ENCODE measurements at places on chromosomes 5 and 9.

- DNase-seq: peak; percentile 22
These were observed 44.5 kb upstream of the NR5A1 start for GRCh38 chr9:124551472-124552272.

- DNase-seq: peak; percentile 7
These were observed 373.6 kb downstream of the NTRK2 start for GRCh38 chr9:85042981-85043647.

- DNase-seq: no peak
These were observed 437.7 kb downstream of the SEMA5A start for GRCh38 chr5:9108162-9108561.

GRCh38 chr5:39505363-39505762 lies 80.6 kb upstream of the DAB2 start:
- DNase-seq: no peak

- no peak for DNase-seq
These were observed 78.5 kb upstream of the CACNA1B start for GRCh38 chr9:137798901-137799629.

- no peak for DNase-seq
These were observed 547.0 kb downstream of the PDE4D start for GRCh38 chr5:59346514-59346913.

- DNase-seq: no peak
These were observed 136.6 kb downstream of the SEMA6A start for GRCh38 chr5:116437922-116438578.

GRCh38 chr5:154369682-154370081 lies 76.1 kb upstream of the SAP30L start:
- no peak for DNase-seq

DNA sequence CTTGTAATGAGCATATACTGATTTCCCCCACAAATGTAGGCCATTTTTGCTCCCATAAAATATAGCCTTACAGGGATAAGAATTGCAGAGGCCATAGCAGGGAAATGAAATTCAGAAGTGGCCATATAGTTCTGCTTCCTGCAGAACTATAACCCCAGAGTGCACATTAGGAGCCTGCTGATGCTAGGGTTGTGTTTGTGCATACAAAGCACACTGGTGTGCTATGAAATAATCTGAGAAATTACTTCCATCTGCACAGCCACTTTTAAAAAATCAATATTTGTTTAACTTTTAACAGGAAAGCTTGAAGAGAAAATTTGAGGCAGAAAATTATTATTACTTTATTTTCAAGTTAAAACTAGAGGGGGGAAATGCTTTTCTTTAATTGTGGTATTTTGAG lies 380.3 kb downstream of the MRPS30 start:
- DNase-seq: no peak

DNA sequence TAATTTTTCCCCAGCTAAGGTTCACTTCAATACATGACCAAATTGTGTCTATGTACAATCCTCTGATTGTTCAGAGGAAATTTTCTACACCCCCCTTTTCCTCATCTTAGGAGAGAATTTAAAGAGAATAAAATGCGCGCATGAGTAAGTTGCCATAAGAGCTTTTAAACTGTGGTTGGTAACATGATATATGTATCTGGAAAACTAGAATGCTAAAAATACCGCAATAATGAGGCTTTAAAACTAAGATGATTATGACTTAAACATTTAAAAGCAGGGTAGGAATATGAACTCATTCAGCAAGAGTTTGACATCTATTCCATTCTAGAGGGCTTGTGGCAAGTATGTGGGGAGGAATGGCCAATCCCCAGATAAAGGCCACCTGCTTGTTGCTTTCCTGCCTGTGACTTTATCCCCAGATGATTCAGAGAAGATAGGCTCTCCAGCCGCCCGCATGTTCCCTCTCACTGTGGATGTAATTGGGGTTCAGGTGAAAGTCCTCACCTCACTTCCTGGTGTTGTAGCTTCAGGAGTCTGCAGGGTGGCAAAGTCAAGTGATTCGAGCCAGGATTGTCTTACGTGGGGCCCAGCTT lies 26.5 kb upstream of the BASP1 start:
- DNase-seq: no peak

GRCh38 chr5:103477678-103478077 lies 84.9 kb downstream of the NUDT12 start:
- no peak for DNase-seq

DNA sequence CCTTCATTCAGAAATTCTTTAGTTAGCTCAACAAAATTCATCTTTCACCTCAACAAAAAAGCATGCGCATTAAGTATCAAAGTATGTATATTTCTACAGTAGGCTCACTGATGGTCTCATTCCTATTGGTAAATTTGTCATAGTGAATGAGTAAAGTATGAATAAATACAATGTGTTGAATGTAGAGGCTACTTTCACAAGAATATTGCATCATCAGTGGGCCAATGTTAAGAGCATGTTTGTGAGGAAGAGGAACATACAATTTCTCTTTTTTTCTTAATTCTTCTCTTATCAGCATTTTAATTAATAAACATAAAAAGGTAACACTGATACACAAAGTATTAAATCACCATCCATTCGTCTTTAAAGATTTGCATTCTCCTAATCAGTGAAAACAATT lies 505.1 kb downstream of the CETN3 start:
- no peak for DNase-seq

DNA sequence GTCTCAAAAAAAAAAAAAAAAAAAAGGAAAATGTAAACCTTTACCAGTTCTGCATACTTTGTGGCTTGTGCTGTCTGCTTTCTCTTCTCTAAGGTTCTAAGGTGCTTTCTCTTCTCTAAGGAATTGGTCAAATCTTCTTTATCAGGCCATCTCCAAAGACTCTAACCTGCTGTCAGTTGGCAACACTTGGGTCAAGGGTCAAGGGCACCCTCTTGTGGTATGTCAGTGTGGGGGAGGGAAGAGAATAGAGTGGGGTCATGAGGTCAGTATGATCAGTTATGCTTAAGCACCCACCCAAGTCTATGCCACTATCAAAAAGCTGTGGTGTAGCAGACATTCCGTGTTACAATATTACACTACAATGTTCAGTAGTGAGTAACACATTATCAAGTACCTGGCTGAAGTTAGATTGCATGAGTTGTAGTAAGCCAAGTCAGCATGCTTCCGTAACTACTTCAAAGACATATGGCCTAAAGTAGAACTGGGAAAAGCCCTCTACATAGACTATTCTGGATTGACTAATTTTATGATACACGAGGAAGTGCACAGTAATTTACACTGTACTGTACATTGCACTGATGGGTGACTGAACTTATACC lies 25.0 kb upstream of the CCL28 start:
- DNase-seq: peak; percentile 4

DNA sequence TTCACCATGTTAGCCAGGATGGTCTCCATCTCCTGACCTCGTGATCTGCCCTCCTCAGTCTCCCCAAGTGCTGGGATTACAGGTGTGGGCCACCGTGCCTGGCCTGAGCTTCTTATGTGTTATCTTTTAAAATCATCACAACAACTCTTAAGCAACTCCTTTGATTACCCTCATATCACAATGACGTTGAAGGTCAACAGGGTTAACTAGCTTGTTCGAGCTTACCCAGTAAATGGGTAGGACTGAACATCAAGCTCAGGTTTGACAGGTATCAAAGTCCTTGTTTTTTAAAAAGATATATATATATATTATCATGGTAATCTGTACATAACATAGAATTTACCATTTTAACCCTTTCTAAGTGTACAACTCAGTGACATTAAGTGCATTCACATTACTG lies 3.1 kb downstream of the GRXCR2 start:
- DNase-seq: no peak

GRCh38 chr9:11686733-11687132 lies 1006.5 kb upstream of the TYRP1 start:
- no peak for DNase-seq

- no peak for DNase-seq
These were observed 4.3 kb downstream of the LCP2 start for GRCh38 chr5:170293273-170293672.

GRCh38 chr9:74496819-74497747 lies at the start of gene RORB:
Gene RORB, plus strand, starts transcription at chr9:74497335. Its CDS starts 642 bp downstream, at chr9:74497977.
- DNase-seq: peak; percentile 39

DNA sequence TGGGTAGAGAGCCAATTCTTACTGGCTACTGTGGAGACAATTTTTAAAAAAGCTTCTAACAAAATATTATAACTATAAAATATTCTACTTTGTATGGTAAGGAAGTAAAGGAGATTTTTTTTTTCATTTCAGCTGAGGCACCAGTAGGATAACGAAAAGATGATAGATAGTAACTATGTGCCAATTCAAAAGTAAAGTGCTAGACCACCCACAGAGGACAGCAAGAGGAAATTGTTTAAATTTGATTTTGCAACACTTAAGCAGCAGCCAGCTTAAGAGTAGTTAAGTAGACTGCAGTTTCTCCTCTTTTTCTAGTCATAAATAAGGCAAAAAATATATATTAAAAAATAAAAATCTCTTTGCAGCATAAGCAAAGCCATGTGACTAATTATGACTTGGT lies 1539.3 kb upstream of the ACO1 start:
- DNase-seq: no peak

DNA sequence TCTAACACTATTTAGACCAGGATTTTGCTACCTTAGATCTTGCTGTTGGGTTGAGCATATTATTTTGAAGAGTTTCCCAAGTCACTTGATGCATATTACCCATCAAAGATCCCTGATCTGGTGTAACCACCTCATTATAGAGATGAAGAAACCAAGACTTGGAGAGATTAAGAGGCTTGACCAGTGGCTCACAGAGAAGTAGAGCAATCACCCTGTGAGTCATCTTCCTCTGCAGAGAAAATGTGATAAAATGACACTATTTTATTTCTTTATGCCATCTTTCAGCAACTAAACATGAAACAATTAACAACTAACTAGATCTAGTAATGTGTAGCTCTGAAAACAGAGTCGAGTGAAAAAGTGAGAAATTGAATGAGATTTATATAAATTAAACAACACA lies 76.1 kb downstream of the KIF4B start:
- DNase-seq: no peak

GRCh38 chr5:53339962-53340540 lies 140.4 kb upstream of the FST start:
- no peak for DNase-seq

GRCh38 chr5:58800861-58801540 lies 218.1 kb downstream of the RAB3C start:
- DNase-seq: no peak

DNA sequence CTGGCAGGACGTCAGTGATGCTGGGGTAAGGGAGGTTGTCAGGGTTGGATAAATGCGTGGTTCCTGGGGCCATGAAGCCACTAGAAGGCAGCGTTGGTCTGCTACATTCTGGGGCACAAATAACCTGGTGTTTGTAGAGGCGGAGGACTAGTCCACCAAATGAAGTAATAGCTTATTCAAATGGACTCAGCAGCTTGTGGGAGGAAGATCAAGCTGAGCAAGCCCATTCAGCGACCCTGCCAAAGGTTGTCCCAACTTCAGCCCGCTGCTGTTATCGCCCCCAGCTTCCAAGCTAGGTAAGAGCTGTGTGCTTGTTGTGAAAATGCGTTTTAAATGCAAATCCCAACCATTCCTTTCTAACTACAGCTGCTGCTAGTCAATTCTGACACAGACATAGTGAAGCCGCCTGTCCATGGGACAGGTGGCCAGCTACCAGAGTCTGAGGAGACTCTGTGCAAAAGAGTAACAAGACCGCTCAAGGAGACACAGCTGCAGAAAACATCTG lies 7.6 kb upstream of the FAM240B start:
- peak; percentile 1 for DNase-seq

GRCh38 chr9:111622626-111623025 lies 8.5 kb upstream of the DNAJC25 start:
- no peak for DNase-seq

DNA sequence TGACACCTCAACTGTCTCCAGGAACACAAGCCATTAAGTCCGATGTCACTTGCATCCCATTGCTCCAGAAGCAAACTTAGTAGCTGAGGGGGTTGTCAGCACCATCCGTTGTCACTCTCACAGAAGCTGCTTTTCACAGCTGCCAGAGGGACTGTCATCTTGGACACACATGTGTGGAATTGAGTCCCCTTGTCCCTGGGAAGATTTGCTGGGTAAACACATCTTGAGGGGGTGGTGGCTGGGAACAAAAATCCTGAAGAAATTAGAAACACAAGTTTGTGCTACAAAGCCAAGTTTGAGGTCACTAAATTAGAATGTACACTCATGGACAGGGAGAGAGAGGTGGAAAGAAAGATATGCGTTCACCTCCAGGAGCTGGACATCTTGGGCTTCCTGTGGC lies 55.2 kb upstream of the ADRA1B start:
- DNase-seq: no peak

DNA sequence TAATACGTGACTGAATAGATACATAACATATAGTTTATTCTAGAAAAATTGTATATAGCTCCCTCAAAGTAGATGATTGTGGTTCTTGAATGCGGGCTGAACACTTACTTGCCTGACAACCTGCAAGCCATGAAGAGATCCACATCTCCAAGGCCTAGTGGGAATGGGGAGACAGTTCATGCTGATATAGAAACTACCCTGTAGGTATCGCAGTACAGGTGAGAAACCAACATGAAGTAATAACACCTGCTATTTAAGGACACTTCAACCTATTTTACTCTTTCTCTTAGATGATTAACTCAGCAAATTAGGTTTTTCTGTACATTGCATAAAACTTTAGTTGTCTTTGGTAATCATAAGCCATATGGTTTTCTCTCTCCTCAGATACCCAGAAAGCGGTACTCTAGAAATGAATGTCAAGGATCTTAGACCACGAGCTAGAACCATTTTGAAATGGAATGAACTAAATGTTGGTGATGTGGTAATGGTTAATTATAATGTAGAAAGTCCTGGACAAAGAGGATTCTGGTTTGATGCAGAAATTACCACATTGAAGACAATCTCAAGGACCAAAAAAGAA lies 47.3 kb downstream of the UHRF2 start:
- DNase-seq: no peak

- no peak for DNase-seq
These were observed 7.8 kb downstream of the DMRT2 start for GRCh38 chr9:1057910-1058309.

GRCh38 chr9:136028760-136029470 lies 66.2 kb downstream of the NACC2 start:
- no peak for DNase-seq

DNA sequence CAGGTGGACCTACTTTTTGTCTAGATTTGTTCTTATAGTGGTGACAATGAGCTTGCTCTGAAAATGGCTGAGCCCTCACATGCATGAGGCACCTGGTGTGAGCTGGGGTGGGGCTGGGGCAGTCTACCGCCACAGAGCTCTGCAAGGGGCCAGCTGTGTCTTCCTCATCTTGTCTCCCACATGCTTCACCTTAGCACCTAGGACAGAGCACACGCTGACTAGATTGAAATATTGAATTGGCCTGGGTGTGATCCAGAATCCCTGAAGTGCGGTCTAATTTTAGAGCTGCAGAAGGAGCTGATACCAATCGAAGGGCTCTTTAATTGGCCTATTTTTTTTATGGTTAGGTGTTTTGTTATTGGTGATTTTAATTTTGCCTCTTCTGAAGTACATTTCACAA lies 126.1 kb upstream of the NFIB start:
- DNase-seq: no peak

GRCh38 chr5:174680901-174681565 lies 43.3 kb upstream of the MSX2 start:
- no peak for DNase-seq

GRCh38 chr9:86126998-86127972 lies 27.9 kb upstream of the GOLM1 start:
- DNase-seq: peak; percentile 91

All from NCI-H1417 (cell line).